ENCODE measurements at places on chromosomes 5 and 9.

GRCh38 chr9:7234144-7234543, 476.4 kb downstream of the KDM4C start:
- peak; percentile 8 for DNase-seq

GRCh38 chr5:172647352-172648012, 6.4 kb downstream of the NEURL1B start:
- DNase-seq, result no peak

- no peak for DNase-seq
Measured at GRCh38 chr5:90356622-90357021, 52.9 kb downstream of the CETN3 start.

DNA sequence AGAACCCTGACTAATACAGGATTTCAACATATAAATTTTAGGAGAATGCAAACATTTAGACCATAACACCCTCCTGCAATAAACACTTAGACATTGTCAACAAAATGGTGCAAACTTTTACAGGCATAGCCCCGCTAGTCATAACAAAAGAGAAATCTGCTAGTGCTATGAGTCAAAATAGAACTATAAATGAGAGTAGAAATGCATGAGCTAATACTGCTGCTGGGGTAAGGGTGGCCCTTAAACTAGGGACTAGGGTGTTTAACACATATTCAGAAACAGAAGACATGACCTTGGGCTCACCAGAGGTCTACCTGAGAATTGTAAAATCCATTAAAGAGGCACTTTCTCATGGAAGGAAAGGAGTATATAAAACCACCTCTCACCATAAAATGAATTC, 131.6 kb downstream of the TLR4 start:
- no peak for DNase-seq

DNA sequence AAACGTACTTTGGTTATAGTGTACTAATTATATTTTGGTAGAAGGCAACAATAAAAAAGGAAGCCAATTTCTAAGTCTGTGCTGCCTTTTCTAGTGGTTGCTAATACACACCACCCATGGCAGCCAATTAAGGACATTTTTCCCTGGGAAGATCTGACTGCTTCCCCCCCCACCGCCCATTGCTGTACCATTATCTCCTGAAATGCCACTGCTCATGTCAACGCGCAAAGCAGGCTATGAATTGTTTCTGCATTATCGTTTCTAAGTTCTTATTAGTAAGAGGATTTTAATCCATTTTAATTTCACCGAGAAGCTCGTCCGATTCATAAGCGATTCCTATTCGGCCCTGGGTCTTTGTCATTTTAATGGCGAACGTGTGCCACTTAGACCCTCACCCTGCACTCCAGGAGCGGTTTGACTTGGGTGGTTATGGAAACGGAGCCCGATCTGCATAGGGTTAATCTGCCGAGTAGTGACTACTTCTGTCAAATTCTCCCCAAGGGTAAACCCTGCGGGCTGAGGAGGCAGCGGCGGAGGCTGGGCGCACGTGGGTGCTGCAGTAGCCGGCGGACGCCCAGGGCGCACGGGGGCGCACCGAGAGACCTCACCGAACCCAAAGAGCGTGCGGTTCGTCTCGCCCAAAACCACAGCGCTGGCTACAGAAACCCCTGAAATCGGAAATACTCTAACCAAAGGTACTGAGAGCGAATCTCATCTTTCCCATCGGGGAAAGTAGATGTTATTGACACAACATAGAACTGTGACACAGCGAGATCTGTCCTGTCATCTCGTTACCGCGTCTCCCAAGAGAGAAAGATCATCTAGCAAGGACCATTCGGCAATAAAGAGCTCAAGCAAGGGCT, 55.8 kb upstream of the SHC3 start:
- DNase-seq, result no peak

GRCh38 chr5:96049398-96050272, 88.0 kb upstream of the ELL2 start:
- peak; percentile 14 for DNase-seq

DNA sequence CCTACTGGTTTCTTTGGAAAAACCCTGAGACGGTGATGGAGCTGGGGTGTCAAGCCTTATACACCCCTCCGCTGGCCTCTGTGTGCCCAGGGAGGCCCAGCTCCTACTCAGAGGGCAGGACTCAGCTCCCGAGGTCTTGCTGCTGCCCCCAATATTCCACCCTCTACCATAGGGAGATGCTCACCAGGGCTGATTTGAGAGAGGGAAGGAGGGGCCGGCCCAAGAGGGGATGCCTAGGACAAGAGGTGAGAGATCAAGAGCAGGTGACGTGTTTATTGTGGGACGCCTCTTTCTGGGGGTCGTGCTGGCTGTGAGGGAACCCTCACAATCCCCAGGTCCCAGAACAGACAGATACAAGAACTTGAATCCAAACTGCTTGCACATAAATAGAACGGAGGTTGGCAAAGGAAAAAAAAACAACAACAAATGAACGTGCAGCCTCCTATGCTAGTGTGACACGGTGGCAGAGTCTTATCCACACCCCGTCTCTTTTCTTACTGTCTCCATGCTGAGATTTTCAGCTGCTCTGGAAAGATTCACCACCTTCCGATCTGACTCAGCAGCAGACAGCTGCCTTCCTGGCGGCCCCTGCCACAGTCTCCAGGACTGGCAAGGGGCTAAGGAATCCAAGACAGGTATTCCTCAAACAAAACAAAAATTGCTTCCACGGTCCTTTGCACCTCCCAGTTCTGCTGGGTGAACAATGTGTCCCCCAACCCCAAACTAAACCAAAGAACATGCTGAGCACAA, 22.3 kb downstream of the FABP6 start:
- no peak for DNase-seq

DNA sequence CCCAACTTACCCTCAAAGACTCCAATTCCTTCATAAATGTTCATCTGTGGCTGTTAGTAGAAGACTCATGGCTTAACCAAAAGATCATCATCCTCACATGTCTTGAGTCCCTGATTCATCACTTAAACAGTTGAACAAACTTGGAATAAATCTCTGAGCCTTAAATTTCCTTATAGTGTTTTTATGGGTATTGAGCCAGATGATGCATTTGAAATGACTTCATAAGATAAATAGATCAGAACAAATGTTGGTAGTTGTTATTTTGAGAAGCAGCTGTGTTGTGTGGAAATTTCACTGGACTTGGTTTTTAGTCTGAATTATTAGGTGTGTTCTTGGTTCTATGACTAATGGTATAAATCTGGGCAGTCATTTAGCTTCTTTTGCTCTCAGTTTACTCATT, 236.2 kb downstream of the NNT start:
- no peak for DNase-seq

DNA sequence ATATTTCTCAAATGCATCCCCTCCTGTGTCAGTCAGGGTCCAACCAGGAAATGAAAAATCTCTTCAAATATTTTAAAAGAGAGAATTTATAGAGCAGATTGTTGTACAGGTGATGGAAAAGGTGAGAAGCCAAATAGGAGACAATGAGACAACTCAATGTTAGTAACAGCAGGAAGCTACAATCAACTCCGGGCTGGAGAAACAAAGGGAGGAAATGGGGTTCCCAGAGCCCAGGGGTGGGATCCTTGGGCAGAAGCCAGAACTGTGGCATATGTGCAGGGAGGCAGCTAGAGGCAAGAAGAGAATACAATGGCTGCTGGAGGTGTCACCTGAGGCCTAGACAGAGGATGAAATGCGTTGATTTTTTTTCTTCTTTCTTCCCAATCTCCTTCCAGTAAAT, 361.8 kb upstream of the ACTBL2 start:
- no peak for DNase-seq

Measured in AML-193 (cell line).